HFFc6 (cell line): ENCODE measurements at places on chromosomes 7 and 10. TPM values are rescaled to one million over a fixed set of nuclear protein-coding genes. Genes with fewer than 3 reads are reported as not detected.
A peak's percentile ranks its signal among the peaks of the same experiment; 100 is the strongest.

DNA sequence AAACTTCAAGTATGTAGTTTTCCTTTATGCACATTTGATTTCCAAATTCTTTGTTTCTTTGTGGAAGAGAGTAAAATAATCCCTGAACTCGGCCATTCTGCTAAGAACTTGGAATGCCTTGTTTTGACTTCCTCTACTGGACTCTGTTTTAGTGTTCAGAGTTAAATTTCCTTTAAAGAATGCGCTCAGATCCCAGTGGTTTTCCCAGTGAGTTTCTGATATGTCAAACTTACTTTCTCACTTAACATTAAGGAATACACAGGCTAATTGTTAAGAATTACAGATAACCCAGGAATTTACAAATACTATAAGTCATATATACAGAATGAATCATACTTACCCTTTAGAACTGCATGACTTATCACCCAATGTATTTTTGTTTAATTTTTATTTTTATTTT lies 1067.6 kb upstream of the CELF2 start:
- no peaks in the 10 kb centered on the region for H3K27me3 ChIP-seq
- H3K4me3 ChIP-seq = no peak overlapping the region
- no peaks in the 10 kb centered on the region for H3K36me3 ChIP-seq
- DNase-seq = no peak
- H3K4me1 ChIP-seq = no peaks in the 10 kb centered on the region

GRCh38 chr10:15518250-15518649 lies 147.2 kb upstream of the FAM171A1 start:
- peaks cover 14% of the 10 kb centered on the region for H3K4me1 ChIP-seq
- peaks cover 28% of the 10 kb centered on the region for H3K27me3 ChIP-seq
- H3K4me3 ChIP-seq = no peak overlapping the region
- no peaks in the 10 kb centered on the region; the same call in 1 of the 2 replicates for H3K36me3 ChIP-seq
- no peak overlapping the region; the same call in 1 of the 2 replicates for H3K27ac ChIP-seq

GRCh38 chr10:44974628-44975430 lies 3.8 kb downstream of the DEPP1 start:
- H3K4me1 ChIP-seq = peaks cover 23% of the 10 kb centered on the region
- peak overlapping the region; percentile 84 for H3K4me3 ChIP-seq
- peaks cover 3% of the 10 kb centered on the region for H3K27me3 ChIP-seq
- H3K27ac ChIP-seq = peak overlapping the region; percentile 88
- H3K36me3 ChIP-seq = no peaks in the 10 kb centered on the region

- H3K4me1 ChIP-seq = peaks cover 25% of the 10 kb centered on the region
- H3K27ac ChIP-seq = no peak overlapping the region
- DNase-seq = no peak
Measured at GRCh38 chr7:18387191-18387735, 108.3 kb upstream of the HDAC9 start.

DNA sequence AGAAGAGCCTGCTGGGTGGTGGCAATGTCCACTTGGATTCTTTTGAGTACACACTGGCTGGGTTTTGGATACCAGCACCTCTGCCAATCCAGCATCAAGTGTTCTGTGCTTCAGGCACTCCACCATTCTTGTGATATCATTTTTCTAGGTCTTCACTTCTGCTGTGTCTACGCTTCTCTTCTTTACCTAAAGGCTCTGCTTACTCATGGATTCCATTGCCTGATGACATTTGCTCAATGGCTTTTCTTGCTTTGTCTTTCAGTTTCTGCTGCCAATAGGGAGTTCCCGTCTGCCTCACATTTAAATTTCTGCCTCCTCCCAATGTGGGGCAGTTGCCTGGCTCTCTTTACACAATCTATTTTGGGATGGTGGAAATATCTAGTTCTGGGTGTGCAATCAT lies 12.7 kb upstream of the PAPSS2 start:
- no peak overlapping the region for H3K27ac ChIP-seq
- H3K4me3 ChIP-seq = no peak overlapping the region
- peaks cover 5% of the 10 kb centered on the region; the same call in 1 of the 2 replicates for H3K27me3 ChIP-seq
- H3K36me3 ChIP-seq = no peaks in the 10 kb centered on the region
- DNase-seq = no peak

The ADRB1 gene
- total RNA-seq = not detected in 3 replicates

The SDK1 gene
- total RNA-seq = not detected in 3 replicates
